ENCODE measurements at places on chromosomes 4 and X. TPM values are rescaled to one million over a fixed set of nuclear protein-coding genes. Genes with fewer than 3 reads are reported as not detected.

The DOK7 gene
- total RNA-seq: 0.23 TPM

The OTUD6A gene
- not detected for total RNA-seq

The NKRF gene
- 17.4 TPM for total RNA-seq

The FANCB gene
- total RNA-seq: 3.6 TPM

The DDX53 gene
- not detected for total RNA-seq

Measured in A549 treated with Hydrocortisone at 1 μM for 4 hours (cell line).